ENCODE measurements at places on chromosomes 6 and 20. TPM values are rescaled to one million over a fixed set of nuclear protein-coding genes. Genes with fewer than 3 reads are reported as not detected.

The HEY2 gene
- 0.24 TPM for total RNA-seq

DNA sequence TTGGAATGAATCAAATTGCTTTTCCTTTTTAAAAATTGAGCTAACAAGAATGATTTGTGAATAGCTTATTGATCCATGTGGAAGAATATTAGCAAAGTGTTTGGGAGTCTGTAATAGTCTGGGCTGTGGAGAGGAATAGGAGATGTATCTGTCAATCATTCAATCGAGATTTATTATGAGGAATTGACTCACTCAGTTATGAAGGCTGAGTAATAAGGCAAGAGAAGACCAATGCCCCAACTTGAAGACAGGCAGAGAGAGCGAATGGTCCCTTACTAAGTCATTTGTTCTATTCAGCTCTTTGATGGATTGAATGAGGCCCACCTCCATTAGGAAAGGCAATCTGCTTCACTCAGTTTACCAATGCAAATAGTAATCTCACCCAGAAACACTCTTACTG lies 403.0 kb downstream of the CD83 start:
- no peak for DNase-seq

DNA sequence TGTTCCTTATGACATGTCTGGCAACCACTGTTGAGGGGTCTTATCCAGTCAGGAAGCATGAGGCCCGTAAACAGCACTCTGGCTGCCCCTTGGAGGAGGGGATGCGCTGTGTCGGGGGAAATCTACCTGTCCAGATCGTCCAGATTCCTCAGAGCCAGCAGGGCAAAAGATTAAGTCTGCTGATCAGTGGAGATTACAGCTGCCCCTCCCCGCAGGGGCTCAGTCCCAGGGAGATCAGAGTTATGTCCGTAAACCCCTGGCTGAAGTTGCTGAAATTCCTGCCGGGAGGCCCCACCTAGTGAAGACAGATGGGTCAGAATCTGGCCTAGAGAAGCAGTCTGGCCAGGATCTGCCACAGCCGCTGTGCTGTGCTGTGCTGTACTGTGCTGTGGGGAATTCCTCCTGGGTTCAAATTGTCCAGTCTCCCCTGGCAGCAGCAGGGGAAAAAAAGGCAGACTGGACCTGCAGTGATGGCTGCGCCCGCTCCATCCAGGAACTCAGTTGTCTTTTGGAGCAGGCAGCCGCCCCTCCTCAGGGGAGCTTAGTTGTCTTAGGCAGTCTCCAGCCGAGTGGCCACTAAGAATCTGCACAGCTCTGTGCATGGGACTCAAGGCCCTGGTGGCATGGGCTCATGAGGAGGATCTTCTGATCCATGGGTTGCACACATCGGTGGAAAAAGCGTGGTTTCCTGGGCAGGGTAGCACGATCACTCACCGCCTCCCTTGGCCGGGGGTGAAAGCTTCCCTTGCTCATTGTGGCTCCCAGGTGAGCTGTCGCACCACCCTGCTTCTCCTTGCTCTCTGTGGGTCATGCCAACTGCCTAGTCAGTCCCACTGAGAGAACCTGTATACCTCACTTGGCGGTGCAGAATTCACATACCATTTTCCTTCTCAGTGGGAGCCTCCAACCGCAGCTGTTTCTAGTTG lies 1368.8 kb upstream of the ADGRB3 start:
- no peak for DNase-seq

DNA sequence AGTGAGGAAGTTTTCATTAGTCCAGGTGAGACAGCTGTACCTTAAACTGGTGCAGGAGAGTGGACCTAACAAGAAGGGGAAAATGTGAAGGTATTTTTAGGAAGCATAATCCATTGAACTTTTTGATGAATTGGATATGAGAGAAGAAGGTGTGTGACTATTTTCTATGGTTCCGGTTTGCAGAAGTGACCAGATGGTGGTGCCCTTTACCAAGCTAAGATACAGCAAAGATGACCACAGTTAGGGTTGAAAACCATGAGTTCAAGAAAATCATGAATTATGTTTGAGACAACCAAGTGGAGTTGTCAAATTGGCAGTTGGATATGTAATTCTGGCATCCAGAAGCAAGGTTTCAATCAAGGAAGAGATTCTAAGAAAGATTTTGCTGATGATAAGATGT lies 61.9 kb upstream of the NRSN1 start:
- no peak for DNase-seq

DNA sequence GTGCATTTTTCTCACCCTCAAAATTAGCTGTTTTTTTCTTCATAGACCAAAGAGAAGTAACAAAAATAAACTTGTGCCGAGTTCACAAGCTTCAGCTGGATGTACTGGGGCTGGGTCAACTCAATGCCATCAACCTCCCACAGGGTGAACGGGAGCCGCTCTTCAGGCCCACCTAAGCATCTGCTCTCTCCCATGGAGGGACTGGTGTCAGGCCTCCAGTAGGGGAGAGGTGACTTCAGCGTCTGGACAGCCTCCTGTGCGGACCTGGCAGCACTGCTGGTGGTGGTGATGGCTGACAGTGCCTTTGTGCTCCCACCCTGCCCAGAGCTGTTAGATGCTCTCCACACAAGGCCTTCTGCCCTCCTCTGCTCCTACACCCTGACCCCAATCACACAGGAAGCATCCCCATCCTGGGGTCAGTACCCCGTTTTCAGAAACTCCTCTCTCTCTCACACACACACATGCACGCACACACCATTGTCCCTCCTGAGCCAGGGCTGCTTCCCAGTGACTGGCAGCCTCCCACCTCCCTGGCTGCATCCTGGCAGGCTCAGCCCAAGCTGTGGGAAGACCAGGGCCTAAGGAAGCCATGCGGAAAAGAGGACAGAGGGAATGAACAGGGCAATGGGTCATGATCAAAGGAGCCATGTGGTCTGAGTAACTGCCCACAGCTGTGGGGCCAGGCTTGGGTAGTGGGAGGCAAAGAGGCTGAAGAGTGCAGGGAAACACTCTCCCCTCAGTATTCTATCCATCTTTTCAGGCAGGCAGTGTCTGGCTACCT lies 17.7 kb downstream of the CST8 start:
- DNase-seq = no peak

DNA sequence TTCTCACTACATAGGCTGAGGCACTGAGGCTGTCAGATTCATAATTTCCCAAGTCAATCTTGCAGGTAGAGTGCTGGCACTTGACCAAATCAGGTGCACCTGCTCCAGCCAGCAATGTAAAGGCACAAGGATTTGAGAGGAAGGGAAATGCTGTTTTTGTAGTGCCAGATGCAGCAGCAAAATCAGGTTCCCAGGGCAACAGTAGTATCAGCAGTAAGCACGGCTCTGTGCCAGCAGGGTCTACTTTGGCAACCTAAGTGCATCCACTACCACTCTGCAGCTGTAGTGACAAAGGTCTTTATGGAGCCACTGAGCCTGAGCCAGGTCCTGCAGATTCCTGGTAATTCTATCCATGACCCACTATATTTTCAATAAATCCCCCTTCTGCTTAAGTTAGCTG lies 329.5 kb downstream of the TPBG start:
- no peak for DNase-seq

- no peak for DNase-seq
Observed at GRCh38 chr20:54256202-54256601, 48.3 kb downstream of the PFDN4 start.

The RBPJL gene
- total RNA-seq = not detected

DNA sequence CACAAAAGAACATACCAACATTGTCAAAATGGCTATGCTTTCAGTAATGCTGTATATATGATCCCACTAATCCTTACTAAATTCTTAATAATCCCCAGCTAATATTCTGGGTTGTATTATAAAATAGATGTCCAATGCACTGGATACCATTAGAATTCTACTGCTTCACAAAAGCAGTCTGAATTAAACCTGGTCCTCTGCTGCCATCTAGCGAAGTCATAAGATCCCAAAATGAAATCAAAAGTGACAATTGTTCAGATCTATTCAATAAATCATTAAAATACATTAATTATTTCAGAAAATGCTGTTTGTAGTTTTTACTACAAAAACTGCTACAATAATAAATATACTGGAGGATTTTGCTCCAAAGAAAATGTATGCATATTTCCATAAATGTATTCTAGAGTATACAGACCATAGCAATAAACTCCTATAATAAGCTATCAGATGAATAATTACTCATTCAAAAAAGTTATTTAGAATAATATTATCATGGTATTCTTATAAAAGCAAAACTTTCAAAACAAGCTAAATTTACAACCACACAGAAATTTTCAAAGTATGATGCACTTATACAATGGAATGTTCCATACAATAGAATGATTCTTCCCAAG lies 92.6 kb downstream of the RNGTT start:
- DNase-seq = peak; percentile 46

- DNase-seq = no peak
Observed at GRCh38 chr6:31829633-31830283, 2.2 kb downstream of the HSPA1B start.

- DNase-seq = no peak
Observed at GRCh38 chr6:97361286-97361685, 78.3 kb upstream of the MMS22L start.

GRCh38 chr20:18983796-18984195 lies 170.2 kb downstream of the SCP2D1 start:
- no peak for DNase-seq

DNA sequence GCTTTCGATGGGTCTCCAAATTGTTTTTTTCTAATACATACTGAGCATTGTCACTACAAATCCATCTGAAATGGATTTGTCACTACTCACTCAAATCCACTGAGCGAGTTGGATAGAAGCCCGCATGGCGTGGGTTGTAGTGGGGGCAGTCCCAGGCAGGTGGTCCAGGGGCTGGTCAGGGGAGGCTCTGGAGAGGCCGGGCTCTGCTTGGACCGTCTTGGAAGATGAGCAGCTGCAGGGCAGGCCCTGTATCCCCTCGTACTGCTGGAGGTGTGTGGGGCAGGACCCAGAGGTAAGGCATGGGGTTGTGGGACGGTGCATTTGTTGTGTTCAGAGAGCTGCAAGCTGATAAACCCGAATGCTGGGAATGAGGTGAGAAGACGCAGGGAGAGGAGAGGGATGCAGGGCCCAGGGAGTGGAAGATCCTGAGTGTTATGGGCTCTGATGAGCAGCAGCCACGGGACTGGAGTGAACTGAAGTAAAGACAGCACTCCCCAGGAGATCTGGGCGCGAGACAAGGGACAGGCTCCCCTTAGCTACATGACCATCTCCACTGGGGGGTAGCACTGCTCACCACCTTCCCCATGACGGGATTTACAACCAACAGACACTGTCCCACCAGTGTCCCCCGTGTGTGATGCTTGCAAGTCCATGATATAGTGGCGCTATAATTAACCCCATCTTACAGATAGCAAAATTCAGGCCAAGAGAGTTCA lies 45.9 kb downstream of the PSMG4 start:
- DNase-seq = no peak

- no peak for DNase-seq
Observed at GRCh38 chr6:124964764-124965105, 2.5 kb downstream of the RNF217 start.

GRCh38 chr6:37382994-37383765 lies 29.4 kb downstream of the RNF8 start:
- DNase-seq = no peak

- DNase-seq = no peak
Observed at GRCh38 chr20:53948383-53949318, 121.7 kb downstream of the BCAS1 start.

- no peak for DNase-seq
Observed at GRCh38 chr6:113818578-113818977, 38.6 kb upstream of the MARCKS start.

GRCh38 chr6:150026976-150027805 lies 1.9 kb upstream of the RAET1L start:
- no peak for DNase-seq
